H1 (cell line): ENCODE measurements at places on chromosomes 7 and 10. TPM values are rescaled to one million over a fixed set of nuclear protein-coding genes. Genes with fewer than 3 reads are reported as not detected.

The PAX4 gene
- total RNA-seq, result not detected in 2 replicates

DNA sequence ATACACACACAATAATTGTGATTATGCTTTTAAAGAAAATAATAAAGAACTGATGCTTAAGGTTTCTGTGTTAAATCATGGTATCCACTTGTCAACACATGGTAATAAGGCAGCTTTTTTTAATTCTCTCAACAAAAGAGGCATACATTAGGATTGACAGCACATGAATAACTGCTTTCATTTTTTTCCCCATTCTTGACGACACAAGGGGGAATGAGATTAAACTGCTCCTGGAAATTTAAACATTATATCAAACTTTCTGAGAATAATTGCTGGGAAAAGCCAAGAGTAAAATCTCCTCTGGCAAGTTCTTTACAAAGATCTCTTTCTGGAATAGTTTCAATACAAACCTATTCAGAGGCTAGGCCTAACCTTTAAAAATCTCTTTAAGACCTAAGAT is 99.0 kb upstream of the GPR22 start:
- no peak for DNase-seq

DNA sequence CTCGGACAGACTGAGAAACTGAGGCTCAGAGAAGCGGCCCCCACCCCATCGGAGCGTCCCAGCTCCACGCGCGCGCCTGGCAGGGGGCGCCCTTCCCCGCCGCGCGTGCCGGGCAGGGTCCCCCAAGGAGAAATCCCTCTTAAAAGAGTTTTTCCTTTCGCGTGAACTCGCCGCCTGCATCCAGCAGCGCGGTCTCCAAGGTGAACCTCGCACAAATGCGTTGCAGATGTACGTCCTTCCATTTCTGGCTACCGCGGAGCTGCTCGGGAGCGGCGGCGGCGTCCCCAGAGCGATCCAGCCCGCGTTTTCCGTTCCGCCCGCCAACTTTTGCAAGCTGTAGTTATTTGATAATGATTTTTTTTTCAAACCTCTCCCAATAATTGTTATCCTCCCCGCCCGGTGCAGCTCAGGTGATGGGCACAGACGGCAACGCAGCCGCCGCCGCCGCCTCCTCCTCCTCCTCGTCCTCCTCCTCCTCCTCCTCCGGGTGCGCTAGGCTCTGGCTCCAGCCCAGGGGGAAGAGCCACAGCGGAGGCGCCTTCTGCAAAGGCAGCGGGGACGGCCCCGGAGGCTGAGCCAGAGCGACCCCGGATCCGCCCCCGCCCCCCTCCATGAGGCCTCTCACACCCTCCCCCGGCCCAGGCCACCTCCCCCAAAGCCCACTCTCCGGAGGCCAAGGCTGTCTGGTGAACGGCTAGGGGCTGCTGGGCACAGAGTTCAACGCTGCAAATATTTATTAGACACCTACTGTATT is 74.0 kb upstream of the CUX1 start:
- DNase-seq, result peak; percentile 81

DNA sequence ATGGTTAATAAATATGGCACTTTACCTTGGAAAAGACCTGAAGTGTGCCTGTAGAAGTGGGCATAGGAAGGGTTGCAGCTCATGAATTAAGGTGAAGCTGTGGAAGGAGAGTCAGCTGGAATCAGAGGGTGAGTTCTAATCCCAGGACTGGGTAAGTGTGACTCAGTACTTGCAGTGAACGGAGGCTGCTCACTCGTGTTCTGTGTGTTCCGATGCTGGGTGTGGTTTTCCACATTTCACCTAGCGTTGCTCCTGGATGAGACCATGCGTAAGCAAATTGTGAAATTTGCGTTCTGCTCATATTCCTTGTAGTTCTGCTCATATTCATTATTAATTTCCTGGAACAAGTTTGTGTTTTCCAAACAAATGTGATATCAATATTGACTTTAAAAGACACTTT is 22.4 kb upstream of the TMEM236 start:
- DNase-seq, result no peak

DNA sequence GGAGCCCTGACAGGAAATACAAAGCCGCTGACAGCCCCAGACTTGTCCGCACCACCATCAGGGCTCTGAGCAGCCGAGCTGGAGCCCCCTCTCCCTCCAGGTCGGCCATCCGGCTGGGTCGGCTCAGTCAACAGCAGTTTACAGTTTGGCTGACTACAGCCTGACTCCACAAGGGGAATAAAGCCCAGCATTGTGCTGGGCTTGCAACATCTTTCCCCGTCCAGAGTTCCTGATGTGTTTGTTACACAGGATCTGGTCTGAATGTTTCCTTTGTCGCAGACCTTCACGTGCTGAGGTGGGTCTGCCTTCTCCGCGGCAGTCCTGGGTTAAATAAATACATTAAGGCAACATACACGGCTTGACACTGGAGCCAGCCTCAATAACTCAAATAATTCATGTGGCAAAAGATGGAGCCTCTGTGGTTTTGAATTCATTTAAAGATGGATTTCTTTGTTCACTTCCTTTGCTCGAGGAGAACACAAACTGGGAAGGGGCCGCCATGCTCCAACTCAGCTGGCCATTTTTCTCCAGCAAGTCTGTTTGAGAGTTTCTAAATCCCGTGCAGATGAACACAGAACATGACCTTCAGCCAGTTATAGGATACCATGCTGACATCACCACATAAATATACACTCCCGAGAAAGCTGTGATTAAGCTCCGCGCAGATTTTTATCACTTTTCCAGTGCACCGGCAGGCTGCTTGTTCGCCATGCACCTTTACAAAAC is 192.1 kb downstream of the WDR11 start:
- no peak for DNase-seq

The CRPPA gene
- total RNA-seq, result 0.39 and 0.71 TPM in 2 replicates

- no peak for DNase-seq
Measured at GRCh38 chr10:85781404-85781803, 585.2 kb downstream of the GRID1 start.

- no peak for DNase-seq
Measured at GRCh38 chr10:88270871-88271713, 312.0 kb downstream of the RNLS start.

DNA sequence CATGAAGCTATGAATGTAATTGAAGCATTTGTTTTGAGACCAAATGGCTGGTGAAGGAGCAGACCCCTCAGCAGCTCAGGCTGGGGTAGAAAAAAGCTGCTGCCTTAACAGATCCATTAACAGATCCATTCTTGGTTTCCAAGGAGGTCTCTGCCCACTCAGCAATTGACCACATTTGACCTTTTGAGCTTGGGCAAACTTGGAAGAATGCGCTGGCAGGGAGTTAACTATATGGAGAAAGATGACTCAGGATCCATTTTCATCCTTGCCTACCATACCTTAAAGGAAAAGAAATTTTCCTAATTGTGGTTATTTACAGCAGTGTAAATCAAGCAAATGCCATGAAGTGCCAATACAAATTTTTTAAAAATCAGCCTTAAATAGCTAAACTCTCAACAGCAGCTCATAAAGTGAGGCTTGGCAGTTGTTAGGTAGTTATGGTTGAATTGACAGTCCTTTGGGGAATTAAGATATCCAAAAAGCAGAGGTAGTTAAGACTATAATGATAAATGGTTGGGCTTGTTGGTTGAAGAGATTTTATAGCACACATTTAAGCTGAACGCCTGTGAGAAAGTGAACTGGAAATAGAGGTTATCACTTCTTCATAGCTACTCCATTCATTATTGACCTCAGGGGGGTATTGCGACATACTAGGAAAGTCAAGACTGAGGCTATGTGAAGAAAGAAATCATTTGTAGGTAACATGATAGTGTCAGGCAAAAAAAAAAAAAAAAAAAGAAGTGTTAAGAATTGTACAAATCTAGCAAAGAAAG is 83.9 kb downstream of the MKX start:
- no peak for DNase-seq

DNA sequence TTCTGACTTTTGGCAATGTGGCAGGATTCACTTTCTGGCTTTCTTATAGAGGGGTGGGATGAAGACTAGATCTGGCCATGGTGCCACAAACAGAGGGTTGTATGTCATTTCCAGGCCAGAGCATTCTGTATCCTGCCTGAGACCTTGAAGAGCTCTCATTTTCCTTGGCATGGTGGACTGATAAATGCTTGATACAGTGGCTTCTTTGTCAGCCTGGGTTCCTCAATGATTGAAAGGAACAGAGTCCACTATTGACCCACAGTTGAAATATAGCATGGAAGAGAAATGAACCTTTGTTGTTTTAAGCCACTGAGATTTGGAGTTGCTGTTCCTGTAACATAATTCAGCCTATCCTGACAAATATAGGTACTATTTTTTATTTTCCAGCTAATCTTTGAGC is 462.7 kb downstream of the SUGCT start:
- DNase-seq, result no peak

DNA sequence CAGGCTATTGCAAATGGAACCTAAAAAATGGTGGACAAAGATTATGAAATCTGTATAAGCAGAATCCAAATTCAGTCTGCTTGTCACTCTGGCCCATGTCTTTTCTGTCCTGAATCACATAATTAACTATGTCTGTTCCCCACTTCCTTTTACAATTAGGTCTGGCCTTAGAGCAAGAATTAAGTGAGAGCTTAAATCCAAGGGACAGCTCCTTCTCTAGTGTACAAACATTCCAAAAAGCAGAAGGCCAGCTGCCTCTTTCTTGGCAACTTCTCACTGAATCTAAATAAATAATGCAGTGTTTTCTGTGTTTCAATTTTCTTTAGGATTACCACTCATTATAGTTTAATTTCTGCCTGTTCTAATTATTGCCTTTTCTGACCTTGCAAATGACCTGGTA is 39.3 kb upstream of the NEBL start:
- DNase-seq, result no peak

DNA sequence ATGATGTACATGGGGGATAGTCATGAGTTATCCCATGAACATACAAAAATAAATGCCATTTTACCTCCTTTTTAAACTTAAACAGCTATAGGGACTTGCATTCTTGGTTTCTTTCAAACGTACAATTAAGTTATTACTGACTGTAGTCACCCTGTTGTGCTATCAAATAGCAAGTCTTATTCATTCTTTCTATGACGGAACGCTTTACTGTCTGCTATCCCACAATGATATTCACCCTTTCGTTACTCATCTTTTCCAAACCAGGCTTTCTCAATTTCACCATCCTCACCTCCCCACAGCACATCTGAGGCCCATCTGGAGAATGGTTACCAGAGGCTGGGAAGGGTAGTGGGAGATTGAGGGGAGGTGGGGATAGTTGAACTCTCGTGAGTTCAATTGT is 218.8 kb downstream of the PHF14 start:
- DNase-seq, result no peak

DNA sequence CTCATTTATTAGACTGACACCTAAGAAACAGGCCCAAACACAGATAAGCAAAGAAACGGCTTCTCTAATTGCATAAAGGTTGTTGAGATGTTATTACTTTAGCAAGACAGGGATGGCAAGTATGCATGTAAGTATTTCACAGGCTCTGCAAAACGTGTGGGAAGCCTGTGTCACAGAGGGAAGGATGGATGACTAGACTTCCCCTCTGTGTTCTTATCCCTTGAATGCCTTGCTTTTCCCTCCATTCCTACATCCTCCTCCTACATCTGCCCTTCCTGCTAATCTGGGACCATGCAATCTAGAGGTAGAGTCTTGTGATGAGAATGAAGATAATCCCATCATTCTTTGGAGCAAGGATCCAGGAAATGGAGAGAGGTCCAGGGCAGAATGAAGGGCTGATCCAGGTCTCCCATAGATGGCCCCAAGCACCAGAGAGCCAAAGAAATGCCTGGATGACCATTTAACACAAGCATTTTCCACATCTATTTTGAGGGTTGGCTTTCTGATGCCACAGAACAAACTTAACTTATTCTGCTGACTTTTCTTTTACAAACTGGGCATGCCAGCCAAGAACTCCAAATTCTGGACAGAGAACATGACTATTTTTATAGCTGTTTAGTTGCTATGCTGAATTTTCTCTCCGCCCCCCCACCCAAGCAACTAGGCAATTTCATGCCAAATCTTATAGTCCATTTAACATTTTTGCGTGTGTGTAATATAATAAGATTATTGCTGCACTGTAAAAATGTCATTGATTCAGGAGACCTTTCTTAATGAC is 48.1 kb downstream of the NRP1 start:
- no peak for DNase-seq

The OR2A7 gene
- 1.6 and 1.9 TPM in 2 replicates for total RNA-seq

- no peak for DNase-seq
Measured at GRCh38 chr10:118444069-118444468, 101.9 kb upstream of the FAM204A start.

The DPYSL4 gene
- total RNA-seq, result 15.2 and 16.4 TPM in 2 replicates

GRCh38 chr7:95608359-95609173 is 12.2 kb upstream of the PDK4 start:
- DNase-seq, result no peak

DNA sequence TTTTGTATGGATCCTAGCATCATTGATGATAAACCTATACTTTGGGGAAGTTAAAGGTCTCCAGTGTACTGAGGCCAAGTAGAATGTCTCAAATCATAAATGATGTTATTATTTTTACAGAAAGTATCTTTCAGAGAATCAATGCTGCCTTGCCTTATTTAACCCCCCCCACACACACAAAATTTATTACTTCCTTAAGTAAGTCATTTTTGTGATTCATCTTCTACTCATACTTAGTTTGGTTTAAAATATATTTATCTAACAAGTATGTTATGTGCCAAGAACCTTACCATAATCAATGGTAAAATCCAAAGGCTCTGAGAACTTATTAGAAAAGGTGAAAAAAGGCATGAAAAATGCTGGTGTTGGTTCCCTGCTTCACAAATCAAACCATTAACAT is 18.8 kb upstream of the CLDN12 start:
- DNase-seq, result no peak

The MMRN2 gene
- 0.96 and 1.2 TPM in 2 replicates for total RNA-seq
